ENCODE measurements at places on chromosomes 7 and 10.

GRCh38 chr7:125845686-125846085 lies 916.1 kb upstream of the POT1 start:
- DNase-seq, result no peak

DNA sequence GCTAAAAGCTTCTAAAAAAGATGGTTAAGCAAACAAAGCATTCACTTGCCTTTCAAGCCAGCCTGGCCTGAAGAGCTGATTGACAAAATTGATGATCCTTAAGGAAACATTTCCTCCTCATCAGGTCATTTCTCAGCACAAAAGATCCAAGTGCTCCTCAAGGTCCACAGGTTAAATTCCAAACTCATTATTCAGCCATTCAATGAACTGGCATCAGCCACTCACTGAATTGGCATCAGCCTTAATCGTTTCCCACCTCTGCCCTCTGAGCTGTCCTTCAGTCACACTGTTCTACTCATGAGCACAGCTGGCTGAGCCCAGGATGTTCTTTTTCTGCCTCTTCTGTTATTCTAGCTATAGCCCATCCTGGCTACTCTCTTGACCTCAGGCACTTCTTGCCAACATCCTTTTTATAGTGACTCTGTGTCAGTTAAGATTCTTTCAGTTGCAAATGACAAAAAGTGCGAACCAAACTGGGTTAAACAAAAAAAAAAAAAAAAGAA lies 147.5 kb downstream of the RAB11FIP2 start:
- DNase-seq, result no peak

- no peak for DNase-seq
Observed at GRCh38 chr10:121448766-121449421, 149.3 kb downstream of the FGFR2 start.

DNA sequence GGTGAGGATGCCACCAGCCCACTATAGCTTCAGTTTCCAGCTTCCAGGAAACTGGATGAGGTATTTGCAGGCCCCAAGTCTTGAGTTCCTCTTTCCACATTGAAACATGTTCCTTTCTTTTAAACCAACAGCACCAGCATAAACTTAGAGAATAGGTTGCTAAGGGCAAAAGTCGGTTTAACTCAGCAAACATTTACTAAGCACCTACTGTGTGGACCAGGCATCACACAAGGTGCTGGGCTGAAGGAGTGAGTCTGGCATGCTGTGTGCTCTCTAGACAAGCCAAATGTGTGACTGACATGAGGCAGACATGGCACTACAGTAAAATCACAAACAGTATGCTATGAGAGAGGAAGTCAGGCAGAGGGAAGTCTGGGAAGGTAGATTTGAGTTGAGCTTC lies 11.0 kb upstream of the RASSF4 start:
- no peak for DNase-seq

- no peak for DNase-seq
Observed at GRCh38 chr10:96978621-96979154, 146.6 kb downstream of the LCOR start.

DNA sequence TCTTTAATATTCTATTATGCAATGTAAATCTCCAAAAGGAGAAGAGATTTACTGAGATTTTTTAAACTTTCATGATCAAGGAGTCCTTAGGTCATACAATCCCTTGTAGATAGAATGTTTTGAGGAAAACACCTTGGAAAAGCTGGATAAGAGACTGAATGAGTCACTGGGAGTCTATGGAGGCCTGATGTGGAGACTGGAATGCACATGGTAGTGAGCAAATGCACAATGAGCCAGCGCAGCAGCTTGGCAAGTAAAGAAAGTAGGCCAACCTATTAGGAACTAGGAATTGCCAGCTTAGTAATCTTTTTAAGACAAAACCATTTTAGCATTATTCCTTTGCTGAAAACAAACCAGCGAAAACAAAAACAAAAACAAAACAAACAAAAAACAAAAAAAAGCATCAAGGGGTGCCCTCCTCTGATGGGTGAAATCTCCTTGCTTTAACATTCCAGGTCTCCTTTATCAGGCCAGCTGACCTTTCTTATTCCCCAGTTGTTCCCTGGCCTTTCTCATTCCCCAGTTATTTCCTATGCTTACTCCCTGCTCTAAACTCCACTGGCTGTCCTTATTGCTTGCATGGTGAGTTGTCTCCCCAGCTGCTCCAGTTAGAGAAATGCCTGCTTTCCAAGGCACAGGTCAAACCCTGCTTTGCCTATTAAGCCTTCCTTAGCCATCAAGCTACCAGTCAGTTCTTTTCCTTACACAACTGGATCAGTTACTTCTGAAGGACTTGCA lies 135.8 kb downstream of the PLCE1 start:
- no peak for DNase-seq

DNA sequence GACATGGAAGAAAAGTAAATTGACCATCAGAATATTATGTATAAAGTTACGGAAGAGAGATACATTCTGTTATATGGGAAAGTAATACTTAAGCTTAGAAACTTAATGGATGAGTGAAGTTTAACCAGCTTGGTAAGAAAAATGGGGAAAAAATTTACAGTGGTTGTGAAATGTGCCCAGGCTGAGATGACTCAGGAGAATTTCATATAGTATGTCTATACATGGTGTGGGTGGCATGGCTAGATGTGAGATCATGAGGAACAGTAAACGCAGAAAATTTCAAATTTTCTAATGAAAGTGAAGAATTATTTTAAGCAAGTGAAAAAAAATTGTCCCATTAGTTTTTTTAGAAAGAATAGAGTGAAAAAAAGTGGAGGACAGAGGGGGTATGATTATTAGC lies 552.5 kb upstream of the SORCS1 start:
- no peak for DNase-seq

Data from sciatic nerve (tissue), 2 donors.